Fibroblast of the aortic adventitia (primary cell): ENCODE measurements at places on chromosomes 6 and 20. TPM values are rescaled to one million over a fixed set of nuclear protein-coding genes. Genes with fewer than 3 reads are reported as not detected.

DNA sequence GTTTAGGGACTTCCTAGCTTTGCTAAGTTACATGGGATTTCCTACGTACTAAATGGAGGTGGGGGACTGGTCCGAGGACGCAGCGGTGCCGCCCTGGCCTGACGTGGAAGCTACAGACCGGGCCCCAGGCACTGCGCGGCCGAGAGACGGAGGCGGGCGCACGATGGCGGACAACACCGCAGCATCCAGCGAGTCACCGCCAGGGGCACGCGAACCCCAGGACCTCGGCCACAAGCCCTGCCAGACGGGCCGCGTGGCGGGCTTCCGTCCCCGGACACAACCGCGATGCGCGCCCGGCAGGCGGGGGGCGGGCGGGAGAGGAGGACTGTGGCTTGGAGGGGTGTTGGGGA, 1516.9 kb upstream of the DEFB115 start:
- no peak for DNase-seq

GRCh38 chr20:4833074-4833728, 111.5 kb downstream of the PRND start:
- no peak for DNase-seq

GRCh38 chr20:50014570-50015562, 32.1 kb downstream of the SNAI1 start:
- DNase-seq = no peak

- DNase-seq = no peak
Measured at GRCh38 chr6:47334334-47334733, 24.6 kb upstream of the TNFRSF21 start.

- DNase-seq = no peak
Measured at GRCh38 chr20:47465335-47466090, 36.2 kb upstream of the NCOA3 start.

CABLES2 gene
- total RNA-seq = 1.1 and 4.3 TPM in 2 replicates

DNA sequence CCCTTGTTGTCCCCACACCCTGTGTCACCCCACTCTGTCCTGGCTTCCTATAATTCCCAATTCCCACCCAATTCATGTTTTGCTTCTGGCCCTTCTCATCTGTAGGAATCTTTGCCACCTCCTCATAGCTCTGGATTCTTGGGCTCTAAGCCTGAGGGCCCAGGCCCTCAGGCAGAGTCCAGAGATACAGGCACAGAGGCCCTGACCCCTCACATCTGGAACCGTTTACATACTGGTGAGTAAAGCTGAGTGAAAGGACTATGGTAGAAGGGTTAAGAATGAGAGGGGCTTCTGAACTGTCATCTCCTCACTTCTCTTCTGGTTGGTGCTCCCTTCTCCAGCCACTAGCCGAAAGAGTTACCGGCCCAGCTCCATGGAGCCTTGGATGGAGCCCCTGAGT, 13.6 kb downstream of the PRRC2A start:
- DNase-seq = no peak

DNA sequence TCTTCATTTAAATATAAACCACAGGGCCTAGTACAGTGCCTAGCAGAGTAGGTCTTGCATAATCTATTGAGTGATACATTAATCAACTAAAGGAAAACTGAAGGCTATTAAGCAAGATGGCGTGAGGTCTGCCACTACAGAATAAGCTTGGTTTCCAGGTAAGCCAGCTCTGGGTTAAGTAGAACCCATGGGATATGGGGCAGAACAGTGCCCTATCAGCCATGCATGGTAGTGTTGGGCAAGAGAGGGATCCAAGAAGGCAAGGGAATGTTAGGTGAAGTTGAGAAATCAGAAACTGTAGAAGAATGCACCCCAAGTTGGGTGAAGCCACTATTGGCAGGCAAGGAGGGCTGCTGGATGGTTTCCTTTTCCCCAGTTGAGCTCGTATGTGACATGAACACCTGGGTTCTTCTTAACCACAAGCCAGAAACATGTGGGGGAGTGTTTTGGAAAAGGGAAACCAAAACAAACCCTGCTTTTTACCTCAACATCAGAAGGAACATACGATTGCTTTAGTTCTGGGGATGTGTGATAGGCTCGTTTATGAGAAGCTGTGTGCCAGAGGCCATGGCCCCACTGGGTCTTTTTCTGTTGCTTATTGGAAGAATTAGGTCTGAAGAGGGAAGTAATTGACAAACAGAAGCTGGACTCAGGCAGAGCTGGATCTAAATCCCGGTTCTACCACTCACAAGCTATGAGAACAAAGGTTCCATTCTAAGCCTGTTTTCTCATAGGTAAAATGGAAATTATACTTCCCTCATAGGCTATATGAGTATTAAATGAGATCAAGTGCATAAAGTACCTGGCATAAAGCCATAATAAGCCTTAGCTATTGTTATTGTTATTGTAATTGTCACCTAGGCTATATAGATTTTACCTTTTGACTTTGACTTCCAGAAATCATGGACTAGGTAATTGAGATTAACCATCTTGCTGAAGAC, 33.5 kb downstream of the NEDD9 start:
- no peak for DNase-seq

DNA sequence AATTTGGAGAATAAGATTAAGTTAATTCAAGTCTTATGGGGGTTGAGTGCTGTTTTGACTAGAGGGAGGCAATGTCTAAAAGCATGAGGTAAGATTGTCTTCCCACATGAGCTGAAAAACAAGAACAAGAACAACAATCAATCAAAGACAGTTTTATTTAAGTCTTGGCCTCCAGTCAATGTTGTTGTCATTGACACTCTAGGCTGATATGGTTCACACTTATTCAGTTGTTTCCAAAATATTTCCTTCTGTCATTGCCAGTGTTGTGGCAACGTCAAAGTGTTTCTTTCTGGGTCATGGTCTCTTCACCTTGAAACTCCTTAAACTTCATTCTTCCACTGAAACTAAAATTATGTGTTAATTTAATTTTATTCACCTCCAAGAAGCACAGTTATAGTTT, 72.4 kb downstream of the GRIK2 start:
- DNase-seq = no peak

GRCh38 chr6:75472885-75473284, 20.7 kb downstream of the FILIP1 start:
- no peak for DNase-seq

TRIM31 gene
- total RNA-seq = not detected in 2 replicates

GRCh38 chr6:140811642-140812041, 1321.1 kb upstream of the GJE1 start:
- DNase-seq = peak; percentile 13

DNA sequence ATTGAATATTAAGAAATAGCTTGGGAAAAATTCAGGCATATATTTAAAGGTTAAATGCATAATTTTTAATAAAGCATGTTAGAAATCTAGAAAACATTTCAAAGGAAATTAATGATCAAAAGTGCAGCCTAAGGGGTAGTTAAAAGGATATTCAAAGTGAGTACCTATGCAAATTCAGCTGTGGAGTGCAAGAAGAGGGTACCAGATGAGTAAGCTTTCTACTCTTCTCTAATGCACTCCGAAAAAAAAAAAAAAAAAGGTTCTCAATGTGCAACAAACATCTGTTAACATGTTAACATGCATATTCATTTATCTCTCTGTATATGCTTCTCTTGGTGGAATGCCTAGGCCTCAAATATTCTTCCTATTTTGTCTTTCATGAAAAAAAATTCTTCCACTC, 32.0 kb upstream of the KATNA1 start:
- DNase-seq = no peak
